ENCODE measurements at places on chromosomes 3 and 15. TPM values are rescaled to one million over a fixed set of nuclear protein-coding genes. Genes with fewer than 3 reads are reported as not detected.
A peak's percentile ranks its signal among the peaks of the same experiment; 100 is the strongest.

COMMD2 gene
- total RNA-seq = 54.2 TPM

FBXW12 gene
- not detected for total RNA-seq

SYNPR gene
- total RNA-seq = not detected

DNA sequence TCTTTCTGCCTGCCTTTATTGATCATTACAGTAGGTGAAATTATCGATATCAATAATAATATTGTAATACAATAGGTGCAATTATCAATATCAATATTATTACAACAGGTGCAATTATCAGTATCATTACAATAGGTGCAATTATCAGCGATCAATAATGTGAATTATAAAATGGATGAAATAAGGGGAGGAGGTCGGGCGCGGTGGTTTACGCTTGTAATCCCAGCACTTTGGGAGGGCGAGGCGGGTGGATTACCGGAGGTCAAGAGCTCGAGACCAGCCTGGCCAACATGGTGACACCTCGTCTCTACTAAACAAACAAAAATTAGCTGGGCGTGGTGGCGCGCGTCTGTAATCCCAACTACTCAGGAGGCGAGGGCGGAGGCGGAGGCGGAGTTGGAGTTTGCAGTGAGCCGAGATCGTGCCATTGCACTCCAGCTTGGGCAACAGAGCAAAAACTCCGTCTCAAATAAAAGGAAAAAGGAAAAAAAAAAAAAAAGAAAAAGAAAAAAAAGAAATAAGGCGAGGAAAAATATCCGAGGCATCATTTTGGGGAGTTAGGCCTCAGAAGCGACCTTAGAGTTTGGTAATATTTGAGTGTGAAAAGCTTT, 611 bp upstream of the BNIP2 start:
- peak; percentile 64 for DNase-seq

DNA sequence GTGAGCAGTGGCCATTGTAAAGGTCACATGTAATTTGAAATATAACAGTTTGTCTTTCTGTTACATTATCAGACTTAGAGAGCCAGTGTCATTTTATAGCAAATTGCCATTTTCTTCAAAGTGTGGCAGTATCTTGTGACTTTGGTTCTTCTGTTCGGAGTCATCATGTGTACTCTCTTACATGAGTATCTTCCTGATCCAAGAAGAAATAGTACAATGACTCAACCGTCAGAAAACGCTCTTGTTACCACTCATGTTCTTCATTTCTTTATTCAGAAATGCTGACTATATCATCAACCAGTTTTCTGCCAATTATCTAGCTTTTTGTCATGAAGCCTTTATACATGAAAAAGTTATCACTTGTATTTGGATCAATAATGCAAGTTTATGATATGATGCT, 93.6 kb upstream of the CGNL1 start:
- no peak for DNase-seq

DNA sequence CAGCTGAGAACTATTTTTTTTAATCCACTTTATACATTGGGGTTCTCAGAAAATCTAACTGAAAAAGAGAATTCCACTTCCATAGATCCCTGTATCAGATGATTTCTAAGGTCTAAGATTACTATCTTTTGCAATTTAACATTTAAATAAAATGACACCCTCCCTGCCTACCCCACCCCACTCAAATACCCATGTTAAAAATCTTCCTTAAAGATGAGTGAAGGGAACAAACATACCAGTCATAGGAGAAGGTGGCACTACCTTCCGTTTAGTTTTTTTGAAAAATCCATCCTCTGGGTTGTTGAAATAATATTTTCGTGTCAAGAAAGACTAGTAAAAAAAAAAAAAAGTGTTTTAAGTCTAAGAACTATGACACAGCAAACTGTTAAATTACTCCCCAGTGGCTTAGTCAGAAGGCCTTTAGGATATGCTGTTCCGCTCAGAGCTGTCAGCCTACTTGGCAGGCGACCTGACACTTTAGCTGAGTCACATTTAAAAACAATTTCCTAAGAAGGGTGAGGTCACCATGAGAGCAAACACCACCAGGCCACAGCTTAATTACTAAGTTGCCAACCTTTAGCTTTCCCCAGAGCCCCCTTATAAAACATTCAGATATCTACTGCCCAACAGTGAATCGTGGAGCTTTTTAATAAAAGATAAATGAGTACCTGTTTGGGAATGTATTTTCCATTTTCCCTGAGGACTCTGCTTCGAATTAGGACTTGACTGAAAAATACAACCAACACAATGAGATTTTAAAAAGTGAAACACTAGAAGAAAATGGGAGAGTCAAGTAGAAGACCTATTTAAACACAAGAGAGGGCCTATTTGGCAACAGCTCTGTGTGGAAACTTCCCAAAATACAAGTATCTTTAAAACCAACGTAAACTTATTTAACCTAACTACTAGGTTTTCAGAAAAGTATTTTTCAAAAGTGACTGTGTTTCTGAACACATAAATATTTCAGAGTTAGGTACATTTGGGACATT, 9.6 kb downstream of the EMC3 start:
- DNase-seq = peak; percentile 99
